Caco-2 (cell line): ENCODE measurements at places on chromosomes 12 and 14.

- no peak for DNase-seq
- peak overlapping the region; percentile 8 for H3K27ac ChIP-seq
- no peaks in the 10 kb centered on the region for H3K27me3 ChIP-seq
- no peak overlapping the region for H3K4me3 ChIP-seq
- no peaks in the 10 kb centered on the region for H3K36me3 ChIP-seq
These were observed 11.3 kb downstream of the SELPLG start for GRCh38 chr12:108622421-108622820.

DNA sequence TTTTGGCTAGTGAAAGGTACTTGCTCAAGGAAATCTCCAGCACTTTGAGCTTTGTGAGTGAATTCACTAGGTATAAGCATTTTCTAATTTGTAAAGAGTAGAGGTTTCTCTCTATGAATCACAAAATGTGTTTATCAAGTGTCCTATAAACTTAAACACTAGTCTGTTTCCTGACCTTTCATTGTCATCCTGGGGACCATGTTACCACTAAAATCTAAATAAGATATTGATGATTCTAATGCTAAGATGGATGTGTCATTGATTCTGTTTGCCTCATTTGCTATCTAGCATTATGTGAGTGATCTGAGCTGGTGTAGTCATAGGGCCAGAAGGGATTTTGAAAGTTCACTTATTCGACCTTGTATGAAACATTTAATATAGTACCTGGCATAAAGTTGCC is 80.4 kb upstream of the DNM1L start:
- H3K4me1 ChIP-seq = no peaks in the 10 kb centered on the region
- H3K27ac ChIP-seq = no peak overlapping the region
- H3K4me3 ChIP-seq = no peak overlapping the region

- no peaks in the 10 kb centered on the region for H3K4me1 ChIP-seq
- DNase-seq = no peak
- H3K36me3 ChIP-seq = no peaks in the 10 kb centered on the region
- H3K27ac ChIP-seq = no peak overlapping the region
These were observed 37.2 kb downstream of the TSHR start for GRCh38 chr14:80992580-80992979.

- no peak overlapping the region for H3K4me3 ChIP-seq
- H3K36me3 ChIP-seq = no peaks in the 10 kb centered on the region
- DNase-seq = peak; percentile 36
- no peaks in the 10 kb centered on the region for H3K27me3 ChIP-seq
- peak overlapping the region; percentile 65 for H3K27ac ChIP-seq
These were observed 191.5 kb downstream of the SLC5A8 start for GRCh38 chr12:101018540-101018939.

GRCh38 chr12:3071107-3071506 is 6.1 kb upstream of the TSPAN9 start:
- H3K27me3 ChIP-seq = no peaks in the 10 kb centered on the region
- no peak overlapping the region for H3K27ac ChIP-seq
- no peak overlapping the region for H3K4me3 ChIP-seq
- no peaks in the 10 kb centered on the region for H3K36me3 ChIP-seq

DNA sequence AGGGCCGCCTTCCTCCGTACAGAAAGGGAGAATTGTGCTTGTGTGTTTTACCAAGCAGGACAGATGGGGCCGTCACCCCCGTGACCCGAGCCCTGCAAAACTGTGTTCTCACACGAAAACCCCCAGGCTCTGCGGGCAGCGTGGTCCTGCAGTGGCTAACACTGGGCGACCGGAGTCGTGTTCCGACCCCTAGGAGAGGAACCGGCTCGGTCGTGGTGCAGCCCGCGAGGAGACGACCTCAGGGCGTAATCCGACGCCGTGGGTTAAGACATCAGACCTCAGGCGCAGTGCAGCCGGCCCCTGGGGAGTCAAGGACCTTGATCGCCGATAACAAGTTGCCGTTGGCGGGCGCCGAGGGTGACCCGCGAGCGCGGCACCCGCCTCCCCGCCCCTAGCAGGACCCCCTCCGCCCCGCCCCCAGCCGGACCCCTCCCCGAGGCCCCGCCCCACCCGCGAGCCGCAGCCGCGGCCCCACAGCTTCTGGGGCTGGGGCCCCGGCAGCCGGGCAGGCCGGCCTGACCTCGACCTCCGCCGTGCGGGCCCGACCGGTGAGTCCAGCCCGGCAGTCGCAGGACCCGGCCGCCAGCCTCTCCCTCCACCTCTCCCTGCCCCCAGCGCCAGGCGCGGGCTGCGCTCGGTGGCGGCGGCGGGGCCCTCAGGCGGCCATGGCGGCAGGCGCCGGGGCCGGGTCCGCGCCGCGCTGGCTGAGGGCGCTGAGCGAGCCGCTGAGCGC is at the start of gene CHPT1:
TSS of gene CHPT1 (plus strand) at position 444 of the 733 bp plus-strand sequence. CDS start at position 666, 222 bp downstream.
- peaks cover 15% of the 10 kb centered on the region for H3K4me1 ChIP-seq
- H3K36me3 ChIP-seq = no peaks in the 10 kb centered on the region
- peak within 1 kb of the TSS; percentile 77 for H3K27ac ChIP-seq
- DNase-seq = peak; percentile 86
- H3K27me3 ChIP-seq = no peaks in the 10 kb centered on the region

GRCh38 chr14:103131580-103131979 is 8.3 kb downstream of the TNFAIP2 start:
- DNase-seq = no peak
- no peak overlapping the region for H3K4me3 ChIP-seq
- H3K27me3 ChIP-seq = no peaks in the 10 kb centered on the region
- H3K36me3 ChIP-seq = no peaks in the 10 kb centered on the region
- peaks cover 7% of the 10 kb centered on the region for H3K4me1 ChIP-seq

- no peak for DNase-seq
- H3K27me3 ChIP-seq = no peaks in the 10 kb centered on the region
- no peaks in the 10 kb centered on the region for H3K4me1 ChIP-seq
- no peaks in the 10 kb centered on the region for H3K36me3 ChIP-seq
- no peak overlapping the region for H3K4me3 ChIP-seq
These were observed 131.1 kb downstream of the PRKCH start for GRCh38 chr14:61452452-61452851.

GRCh38 chr12:116259800-116260577 is 17.5 kb downstream of the MED13L start:
- H3K4me1 ChIP-seq = peaks cover 56% of the 10 kb centered on the region
- H3K27me3 ChIP-seq = no peaks in the 10 kb centered on the region
- H3K4me3 ChIP-seq = no peak overlapping the region
- H3K36me3 ChIP-seq = no peaks in the 10 kb centered on the region; the same call in 1 of the 2 replicates

DNA sequence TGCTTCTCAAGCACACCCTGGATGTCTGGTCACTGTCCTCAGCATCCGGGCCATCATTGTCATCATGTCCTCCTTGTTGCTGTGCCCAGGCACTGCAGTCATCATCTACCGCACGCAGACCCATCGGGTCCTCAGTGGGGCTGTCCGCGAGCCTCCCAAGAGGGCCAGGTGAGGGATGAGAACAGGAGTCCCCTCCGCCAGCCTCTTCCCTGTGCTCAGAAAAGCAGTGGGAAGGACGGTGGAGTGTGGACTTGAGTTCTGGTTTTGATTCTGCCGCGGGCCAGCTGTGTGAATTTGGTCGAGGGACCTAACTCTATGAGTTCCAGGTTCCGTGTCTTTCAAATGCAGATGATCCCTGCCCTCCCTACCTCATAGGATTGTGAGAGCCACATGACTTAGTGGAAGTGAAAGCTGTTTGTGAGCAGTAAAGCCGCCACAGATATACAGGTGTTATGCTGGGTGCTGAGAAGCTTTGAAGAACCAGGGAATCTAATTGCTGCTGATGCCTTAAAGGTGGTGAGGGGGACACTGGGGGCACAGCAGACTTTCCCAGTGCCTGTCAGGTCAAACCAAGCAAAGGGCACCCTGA is 122.9 kb upstream of the RAP1B start:
- no peak overlapping the region for H3K27ac ChIP-seq
- H3K4me1 ChIP-seq = peaks cover 4% of the 10 kb centered on the region; the same call in 1 of the 2 replicates
- no peak overlapping the region for H3K4me3 ChIP-seq
- no peaks in the 10 kb centered on the region for H3K27me3 ChIP-seq
- H3K36me3 ChIP-seq = no peaks in the 10 kb centered on the region

- no peak overlapping the region for H3K27ac ChIP-seq
- H3K4me1 ChIP-seq = peaks cover 6% of the 10 kb centered on the region; the same call in 1 of the 2 replicates
- H3K36me3 ChIP-seq = no peaks in the 10 kb centered on the region
These were observed 28.5 kb downstream of the CCDC60 start for GRCh38 chr12:119363037-119363436.
